ENCODE measurements at places on chromosomes 16 and 17. TPM values are rescaled to one million over a fixed set of nuclear protein-coding genes. Genes with fewer than 3 reads are reported as not detected.

DNA sequence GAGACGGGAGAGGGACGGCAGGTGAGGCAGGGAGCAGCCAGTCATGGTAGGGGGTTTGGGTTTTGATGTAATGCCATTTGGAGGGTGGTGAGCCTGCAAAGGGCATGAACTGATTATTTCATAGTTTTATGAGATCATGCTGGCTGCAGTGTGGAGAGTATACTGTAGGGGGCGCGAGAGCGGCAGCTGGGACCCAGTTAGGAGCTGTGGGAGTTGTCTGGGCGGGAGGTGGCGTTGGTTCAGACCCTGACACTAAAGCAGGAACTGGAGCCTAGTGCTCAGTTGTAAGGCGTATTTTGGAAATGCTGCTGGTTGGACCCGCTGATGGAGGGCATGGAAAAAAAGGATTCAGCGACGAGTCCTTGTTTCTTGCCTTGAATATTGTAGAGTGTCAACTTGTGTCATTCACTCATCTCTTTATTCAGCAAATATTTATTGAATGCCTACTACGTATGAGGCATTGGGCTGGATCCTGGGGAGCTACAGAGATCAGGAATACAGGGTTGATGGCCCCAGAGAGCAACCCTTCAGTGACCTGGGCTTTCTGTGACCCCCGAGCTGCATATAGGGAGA, 23.7 kb upstream of the KDM8 start:
- peak; percentile 89 for DNase-seq

- DNase-seq: peak; percentile 94
Observed at GRCh38 chr17:74212913-74213791, at the start of gene TTYH2. Gene TTYH2 (plus strand): TSS chr17:74213571. CDS start chr17:74213588, 17 bp downstream.

- DNase-seq: no peak
Observed at GRCh38 chr17:42670789-42671657, 5.8 kb downstream of the PLEKHH3 start.

DNA sequence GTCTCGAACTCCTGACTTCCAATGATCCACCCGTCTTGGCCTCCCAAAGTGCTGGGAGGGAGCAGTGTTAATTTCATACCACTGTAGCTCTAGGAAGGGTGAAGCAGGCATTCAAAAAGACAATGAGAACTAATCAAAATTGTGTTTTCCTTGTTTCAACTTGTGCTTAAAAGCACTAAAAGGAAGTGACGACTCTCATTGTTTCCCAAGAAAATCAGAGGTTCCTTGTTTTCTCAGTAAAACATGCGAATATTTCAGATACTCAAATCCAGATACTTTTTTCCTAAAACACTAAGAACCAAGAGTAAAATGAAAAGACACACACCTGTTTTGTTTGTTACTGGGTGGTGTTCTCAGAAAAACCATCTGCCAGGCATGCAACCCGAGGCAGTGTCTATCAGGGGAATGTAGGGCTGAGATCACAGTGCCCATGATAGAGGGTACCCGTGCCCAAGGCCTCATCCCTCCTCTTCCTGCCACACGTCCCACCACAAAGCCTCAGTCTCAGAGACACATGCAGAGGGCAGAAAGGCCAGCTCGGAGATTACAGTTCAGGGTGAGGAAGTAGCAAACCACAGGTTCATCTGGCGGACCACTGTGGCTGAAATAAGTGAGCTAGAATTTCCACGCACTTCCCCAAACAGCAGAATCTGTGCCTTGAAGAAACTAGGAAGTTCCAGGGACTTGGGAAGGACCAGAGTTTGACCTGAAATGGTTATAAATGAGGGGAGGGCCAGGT, 33.7 kb downstream of the GINS3 start:
- peak; percentile 16 for DNase-seq

- DNase-seq: no peak
Observed at GRCh38 chr17:364766-365165, 12.2 kb upstream of the RPH3AL start.

- no peak for DNase-seq
Observed at GRCh38 chr17:12732366-12732765, 56.9 kb upstream of the ARHGAP44 start.

The CXCL16 gene
- 1.3 TPM for polyA plus RNA-seq

The NOG gene
- polyA plus RNA-seq: 0.03 TPM

The MYH1 gene
- polyA plus RNA-seq: not detected
